Cardiac ventricle fibroblast (primary cell): ENCODE measurements at places on chromosomes 12 and 14. TPM values are rescaled to one million over a fixed set of nuclear protein-coding genes. Genes with fewer than 3 reads are reported as not detected.

The MYL6 gene
- total RNA-seq: 1,038 TPM in 2 replicates

The AQP2 gene
- total RNA-seq: 0.31 TPM in 1 of 2 replicates, not detected in the other

The MMP19 gene
- 36.8 and 37.2 TPM in 2 replicates for total RNA-seq

The GPR84 gene
- not detected in 2 replicates for total RNA-seq

The INHBC gene
- not detected in 2 replicates for total RNA-seq

The NEUROD4 gene
- total RNA-seq: not detected in 2 replicates

The RTL1 gene
- total RNA-seq: not detected in 2 replicates

The KRT83 gene
- total RNA-seq: not detected in 2 replicates

The CCDC184 gene
- 0.15 and 0.19 TPM in 2 replicates for total RNA-seq

The OASL gene
- 0.24 and 0.37 TPM in 2 replicates for total RNA-seq
